Hematopoietic multipotent progenitor cell treated with erythropoietin and hydrocortisone succinate and interleukin-3 and kit ligand, for 6 days (in vitro differentiated cells): ENCODE measurements at places on chromosomes 7 and 10.

- DNase-seq: no peak
Observed at GRCh38 chr10:22934726-22935125, 6.9 kb downstream of the ARMC3 start.

DNA sequence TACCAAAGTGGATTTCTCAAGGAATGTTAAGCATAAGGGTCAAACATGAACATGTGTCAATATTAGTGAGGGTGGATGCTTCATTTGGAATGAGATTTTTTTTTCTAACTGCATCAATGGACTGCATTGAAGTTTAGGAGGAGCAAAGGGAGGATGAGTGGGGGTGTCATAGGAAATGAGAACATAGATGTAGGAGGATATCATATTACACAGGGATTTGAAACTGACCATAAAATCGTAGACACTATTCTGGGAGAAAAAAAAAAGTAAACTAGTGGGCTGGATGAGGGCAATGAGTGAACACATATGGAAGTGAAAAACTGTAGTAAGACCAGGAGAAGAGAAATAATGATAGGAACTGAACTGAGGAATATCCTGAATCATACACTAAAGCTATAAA, 109.4 kb downstream of the SEMA3A start:
- no peak for DNase-seq

- DNase-seq: peak; percentile 12
Observed at GRCh38 chr10:30231071-30231652, 117.9 kb downstream of the MTPAP start.

DNA sequence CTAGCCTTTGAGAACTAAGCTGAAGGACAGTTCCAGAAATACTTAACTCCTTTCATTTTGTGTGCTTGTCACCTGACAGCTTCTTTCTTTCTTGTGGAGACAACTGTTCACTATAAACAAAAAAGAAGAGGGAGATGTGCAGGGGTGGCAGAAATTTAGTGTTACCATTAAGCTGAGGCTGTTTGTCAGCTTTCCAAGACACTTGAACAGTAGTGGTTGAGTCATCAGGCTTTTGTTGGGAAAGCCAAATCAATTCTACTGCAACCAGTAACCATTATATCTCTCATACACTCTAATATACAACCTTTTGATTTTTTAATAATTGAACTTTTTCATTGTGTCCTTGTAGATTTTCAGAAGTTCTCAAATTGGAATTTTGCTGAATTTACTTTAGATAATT, 75.3 kb downstream of the POLL start:
- no peak for DNase-seq

DNA sequence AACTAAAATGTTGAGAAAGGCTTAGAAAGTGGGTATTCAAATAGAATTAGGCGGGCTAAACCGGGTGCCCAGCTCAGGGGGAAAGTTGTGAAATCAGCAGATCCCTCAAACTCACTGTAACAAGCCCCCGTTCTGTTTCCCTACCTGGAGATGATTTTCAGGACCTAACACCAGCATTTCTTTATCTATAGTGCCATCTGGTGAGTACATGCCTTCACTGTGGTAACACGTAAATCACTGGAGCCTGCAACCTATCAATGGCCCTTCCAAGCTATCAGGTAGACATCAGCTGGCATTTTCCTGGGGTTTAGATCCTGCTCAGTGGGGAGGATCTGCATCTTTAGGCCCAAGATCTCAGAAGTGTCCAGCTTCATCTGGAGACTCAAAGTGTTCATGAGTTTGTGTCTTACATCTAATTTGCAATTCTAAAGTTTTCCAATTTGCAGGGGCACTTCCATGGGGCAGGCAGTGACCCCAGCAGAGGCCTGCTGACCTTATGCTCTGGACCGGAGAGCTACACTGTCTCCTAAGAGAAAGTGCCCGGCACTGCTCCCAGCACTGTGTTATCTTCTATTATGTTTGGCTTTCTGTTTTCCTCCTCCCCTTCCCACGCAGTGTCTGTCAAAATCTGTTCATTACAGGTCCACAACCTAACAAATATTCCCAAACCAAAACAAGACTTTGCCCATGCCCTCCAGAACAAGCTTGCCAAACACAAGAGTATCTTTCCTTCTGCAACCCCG, 132.5 kb downstream of the LSM5 start:
- DNase-seq: peak; percentile 24

DNA sequence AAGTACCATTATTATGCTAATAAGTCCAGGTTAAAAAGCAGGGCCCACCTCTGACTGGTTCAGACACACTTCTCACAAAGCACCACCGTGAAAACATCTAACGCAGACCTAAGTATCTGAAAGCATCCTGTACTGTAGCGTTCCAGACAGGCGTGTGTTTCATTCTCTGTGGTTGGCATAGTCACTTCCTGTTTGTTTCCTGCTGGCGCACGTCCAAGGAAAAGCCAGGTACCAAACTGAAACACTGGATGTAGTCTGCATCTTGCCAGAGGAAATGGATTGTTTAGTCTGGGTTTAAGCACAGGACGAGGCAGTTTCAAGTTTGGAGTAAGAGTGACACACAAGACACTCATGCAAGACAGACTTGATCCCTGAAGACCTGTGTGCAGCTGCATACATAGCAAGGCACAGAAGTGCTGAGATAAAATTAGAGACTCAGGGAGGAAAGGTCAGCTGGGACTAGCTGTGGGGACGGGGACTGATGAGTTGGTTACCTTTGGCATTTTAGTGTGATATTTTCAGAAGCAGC, 23.3 kb downstream of the BPGM start:
- peak; percentile 68 for DNase-seq

DNA sequence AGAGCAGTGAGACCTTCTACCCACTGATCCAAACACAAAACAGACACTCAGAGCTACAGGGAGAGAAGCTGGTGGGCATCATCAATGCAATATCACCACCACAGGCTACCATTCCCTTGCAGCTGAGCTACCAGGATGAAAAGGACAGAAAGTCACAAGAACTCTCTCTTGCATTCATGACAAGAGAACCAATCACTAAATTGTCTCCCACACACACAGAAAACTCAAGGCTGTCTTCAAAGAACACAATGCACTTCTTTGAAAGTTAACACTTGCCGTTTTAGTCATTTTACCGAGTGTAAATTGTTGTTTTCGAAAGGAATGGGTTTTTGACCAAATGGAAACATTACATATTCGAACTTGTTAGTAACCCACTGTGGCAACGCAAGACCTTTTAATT, 626.6 kb downstream of the SORCS1 start:
- no peak for DNase-seq

DNA sequence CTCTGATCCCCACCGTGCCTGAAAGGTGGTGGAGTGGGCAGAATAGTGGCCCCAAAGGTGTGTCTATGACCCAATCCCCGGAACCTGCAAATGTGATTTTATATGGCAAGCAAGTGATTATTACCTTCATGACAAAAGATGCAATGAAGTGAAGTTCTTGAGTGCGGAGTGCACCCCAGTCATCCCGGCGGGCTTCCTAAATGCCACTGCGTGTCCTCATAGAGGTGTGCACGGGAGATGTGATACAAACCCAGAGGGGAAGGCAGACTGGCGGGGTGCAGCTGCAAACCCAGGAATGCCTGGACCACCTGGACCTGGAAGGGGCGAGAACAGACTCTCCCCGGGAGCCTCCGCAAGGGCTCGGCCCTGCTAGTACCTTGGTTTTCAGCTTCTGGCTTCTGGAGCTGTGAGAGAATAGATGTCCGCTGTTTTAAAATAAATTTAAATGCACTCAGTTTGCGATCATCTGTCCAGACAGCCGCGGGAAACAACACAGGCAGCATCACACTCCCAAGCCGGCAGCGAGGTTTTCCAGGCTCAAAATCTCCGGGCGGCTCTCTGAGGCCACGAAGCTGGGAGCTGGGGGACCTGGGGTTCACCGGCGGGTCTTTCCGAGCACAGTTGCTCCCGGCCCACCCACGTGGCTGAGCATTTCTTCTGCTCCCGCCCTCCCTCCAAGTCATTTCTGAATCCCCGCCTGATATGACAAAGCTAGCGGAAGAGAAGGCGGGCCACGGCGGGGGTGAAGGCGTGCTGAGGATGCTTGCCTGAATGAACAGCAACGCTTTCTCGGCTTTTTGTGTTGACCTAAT, 50.4 kb upstream of the EBF3 start:
- no peak for DNase-seq

- peak; percentile 79 for DNase-seq
Observed at GRCh38 chr10:49761789-49762565, at the start of gene OGDHL. Gene OGDHL, minus strand, starts transcription at chr10:49762323. Its CDS starts 3,731 bp downstream, at chr10:49758592.
